ENCODE measurements at places on chromosomes 2 and 18.
A peak's percentile ranks its signal among the peaks of the same experiment; 100 is the strongest.

GRCh38 chr2:119649364-119649917, 29.6 kb upstream of the TMEM177 start:
- no peak for DNase-seq

- DNase-seq = no peak
Observed at GRCh38 chr2:198701481-198701880, 756.3 kb downstream of the SATB2 start.

DNA sequence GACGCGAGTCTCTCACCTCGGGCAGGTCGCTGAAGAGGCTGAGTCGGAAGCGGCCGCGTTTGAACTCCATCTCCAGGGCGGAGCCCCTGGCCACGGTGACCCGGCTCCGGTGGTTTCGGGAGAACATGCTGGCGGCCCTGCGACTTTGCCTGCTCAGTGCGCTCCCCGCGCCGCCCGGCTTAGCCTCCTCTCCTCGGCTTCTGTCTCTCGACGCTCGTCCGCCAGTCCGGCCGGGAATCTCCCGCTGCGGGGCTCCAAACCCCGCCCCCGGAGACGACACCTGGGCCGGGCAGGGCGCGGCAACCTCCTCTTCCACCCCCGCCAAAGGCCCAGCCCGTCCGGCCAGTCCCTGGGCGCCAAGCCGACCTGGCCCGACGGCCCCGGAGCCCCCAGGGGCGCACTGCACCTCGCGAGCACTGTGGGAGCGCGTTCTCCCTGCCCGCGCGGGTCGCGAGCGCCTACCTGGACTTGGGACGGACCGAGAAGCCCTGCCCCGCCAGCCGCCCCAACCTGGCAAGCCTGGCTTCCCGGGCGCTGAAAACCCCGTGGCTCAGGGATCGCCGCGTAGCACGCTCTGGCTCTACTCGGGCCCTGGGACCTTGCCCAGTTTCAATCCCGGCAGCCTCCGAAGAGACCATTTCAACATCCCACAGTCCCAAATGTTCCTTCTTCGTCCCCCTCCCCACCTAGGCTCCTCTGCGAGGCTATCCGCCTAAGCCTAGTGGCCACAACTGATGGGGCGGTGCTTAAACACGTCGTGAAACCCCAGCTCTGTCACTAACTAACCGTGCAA, at the start of gene RTKN:
RTKN (minus strand) TSS at position 248 of the 793 bp plus-strand sequence; CDS start at position 127, 121 bp downstream.
- DNase-seq = peak; percentile 48

DNA sequence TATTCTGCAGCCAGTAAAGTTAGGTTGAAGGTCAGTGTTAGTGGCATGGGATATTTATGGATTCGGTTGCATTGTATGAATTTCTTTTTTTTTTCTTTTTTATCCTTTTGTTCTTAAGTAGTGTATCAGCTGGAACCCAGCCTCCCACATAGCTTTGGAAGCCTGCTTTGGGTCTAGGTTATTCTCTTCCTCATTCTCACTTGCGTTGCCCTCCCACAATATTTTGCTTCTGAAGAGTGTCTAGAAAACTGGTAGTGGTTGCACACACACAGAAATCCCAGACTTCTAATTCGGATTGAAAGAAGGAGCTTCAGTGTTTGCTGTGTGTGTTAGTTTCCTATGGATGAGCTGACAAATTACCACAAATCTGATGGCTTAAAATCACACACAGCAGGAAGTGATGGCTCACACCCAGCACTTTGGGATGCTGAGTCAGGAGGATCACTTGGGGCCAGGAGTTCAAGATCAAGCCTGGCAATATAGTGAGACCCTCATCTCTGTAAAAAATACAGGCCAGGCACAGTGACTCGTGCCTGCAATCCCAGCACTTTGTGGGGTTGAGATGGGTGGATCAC, 104.8 kb downstream of the ARL4C start:
- DNase-seq = no peak

GRCh38 chr2:211901226-211901846, 637.3 kb downstream of the ERBB4 start:
- DNase-seq = no peak

GRCh38 chr2:220556658-220557057, 929.2 kb downstream of the SLC4A3 start:
- no peak for DNase-seq

GRCh38 chr2:141440072-141440635, 690.7 kb downstream of the LRP1B start:
- DNase-seq = no peak

DNA sequence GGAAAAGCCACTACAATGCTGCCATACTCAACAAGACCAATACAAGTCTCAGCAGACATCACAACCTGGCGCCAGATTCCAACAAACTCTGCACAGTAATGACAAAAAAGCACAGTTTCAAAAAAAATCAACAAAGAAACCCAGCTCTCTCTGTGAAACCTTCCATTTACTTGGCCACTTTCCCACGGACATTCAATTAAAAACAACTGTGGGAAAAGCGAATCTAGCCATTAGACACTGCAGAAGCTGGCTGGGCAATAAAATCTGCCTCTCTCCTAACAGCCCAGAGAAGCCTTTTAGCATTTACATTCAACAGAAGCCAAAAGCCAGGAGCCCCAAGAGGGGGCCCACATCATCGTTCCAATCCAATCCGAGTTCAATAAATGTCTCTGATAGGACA, 128.9 kb downstream of the HDAC4 start:
- DNase-seq = no peak

- DNase-seq = no peak
Observed at GRCh38 chr18:54094474-54094873, 130.0 kb downstream of the MBD2 start.

GRCh38 chr18:62425465-62426190, 97.2 kb upstream of the ZCCHC2 start:
- DNase-seq = no peak

DNA sequence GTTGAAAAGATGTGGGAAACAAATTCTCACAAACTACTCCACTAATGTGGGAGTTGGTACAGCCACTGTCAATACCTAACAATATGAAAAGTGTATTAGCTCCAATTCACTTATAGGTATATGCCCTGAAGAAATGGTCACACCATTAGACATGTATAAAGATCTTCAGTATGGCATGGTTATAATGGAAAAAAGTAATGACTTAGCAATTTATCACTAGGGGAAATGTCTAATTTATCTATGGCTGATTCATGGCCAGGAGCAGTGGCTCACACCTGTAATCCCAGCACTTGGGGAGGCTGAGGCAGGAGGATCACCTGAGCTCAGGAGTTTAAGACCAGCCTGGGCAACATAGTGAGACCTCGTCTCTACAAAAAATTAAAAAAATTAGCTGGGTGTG, 52.5 kb downstream of the UGP2 start:
- no peak for DNase-seq

DNA sequence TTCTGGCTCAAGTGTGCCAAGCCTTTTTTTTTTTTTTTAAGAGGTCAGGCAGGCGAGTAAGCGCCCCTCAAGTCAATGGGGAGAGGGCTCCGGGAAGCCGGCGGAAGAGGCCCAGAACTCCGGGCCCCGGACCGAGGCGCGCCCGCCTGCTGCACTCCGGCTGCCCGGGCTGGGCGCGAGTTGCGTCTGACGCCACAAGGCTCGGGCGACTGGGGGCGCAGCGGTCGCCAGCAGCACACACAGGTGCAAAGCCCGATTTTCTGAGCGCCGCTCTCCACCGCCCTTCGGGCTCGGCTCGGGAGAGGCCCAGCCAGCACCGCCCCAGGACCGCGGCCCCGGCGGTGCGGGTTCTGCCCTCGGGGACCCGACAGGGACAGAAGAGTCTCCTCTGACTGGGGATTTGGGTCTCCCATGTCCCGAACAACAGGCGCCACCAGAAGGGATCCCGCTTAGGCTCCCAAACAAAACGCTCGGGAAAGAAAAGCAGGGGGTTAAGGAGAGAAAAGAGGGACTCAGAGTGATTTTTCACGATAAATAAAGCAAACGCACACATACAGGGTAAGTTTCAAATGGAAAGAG, 787 bp downstream of the ERBB4 start:
- no peak for DNase-seq

DNA sequence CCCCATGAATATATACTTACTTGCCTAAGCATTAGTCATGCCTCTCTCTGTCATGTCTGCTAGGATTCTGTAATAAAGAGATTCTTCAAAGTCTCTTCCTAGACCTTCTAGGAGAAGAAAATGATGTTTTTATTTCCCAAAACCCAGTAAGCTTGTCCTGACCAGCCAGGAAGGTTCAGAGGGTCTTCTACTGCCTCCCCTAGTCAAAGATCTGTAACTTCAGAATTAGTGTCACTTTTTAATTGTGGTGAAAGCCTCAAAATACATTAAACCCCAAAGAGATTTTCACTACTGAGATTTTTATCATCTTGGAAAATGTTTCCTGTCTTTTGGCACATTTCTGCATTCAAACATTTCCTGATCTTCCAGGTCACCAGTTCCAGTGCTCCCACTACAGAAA, 232.9 kb upstream of the STK17B start:
- DNase-seq = no peak

Data from activated B cell treated with CpG ODN at 0.5 μM for 24 hours (primary cell).